ENCODE measurements at places on chromosomes 1 and 21. TPM values are rescaled to one million over a fixed set of nuclear protein-coding genes. Genes with fewer than 3 reads are reported as not detected.

- DNase-seq: no peak
Observed at GRCh38 chr1:64934115-64934877, 32.1 kb downstream of the JAK1 start.

DNA sequence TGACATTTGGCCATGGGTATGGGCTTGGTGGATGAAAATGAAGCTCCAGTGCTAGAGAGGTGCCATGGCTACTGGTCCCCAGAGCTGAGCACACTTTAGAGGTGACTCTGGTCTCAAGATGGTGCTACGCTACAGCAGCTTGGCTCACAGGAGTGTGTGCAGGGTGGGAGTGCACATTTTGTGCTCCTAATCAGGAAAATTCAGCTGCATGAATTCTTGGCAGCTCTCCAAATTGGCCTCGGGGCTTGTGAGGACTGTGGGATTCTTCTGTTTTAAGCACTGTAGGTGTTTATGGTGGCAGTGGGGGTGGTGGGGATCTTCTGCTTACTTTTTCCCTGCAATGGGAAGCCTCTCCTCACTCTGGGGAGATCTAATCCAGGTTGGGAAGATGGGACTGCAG, 17.3 kb upstream of the TIPRL start:
- DNase-seq: no peak

Gene AK5
- 27.8 TPM for total RNA-seq

Gene MEX3A
- 42.4 TPM for total RNA-seq

GRCh38 chr1:179016706-179017382, 8.8 kb upstream of the FAM20B start:
- DNase-seq: peak; percentile 65

Gene C1orf56
- 3.4 TPM for total RNA-seq

- DNase-seq: no peak
Observed at GRCh38 chr21:44569861-44570517, 3.5 kb upstream of the KRTAP10-4 start.

DNA sequence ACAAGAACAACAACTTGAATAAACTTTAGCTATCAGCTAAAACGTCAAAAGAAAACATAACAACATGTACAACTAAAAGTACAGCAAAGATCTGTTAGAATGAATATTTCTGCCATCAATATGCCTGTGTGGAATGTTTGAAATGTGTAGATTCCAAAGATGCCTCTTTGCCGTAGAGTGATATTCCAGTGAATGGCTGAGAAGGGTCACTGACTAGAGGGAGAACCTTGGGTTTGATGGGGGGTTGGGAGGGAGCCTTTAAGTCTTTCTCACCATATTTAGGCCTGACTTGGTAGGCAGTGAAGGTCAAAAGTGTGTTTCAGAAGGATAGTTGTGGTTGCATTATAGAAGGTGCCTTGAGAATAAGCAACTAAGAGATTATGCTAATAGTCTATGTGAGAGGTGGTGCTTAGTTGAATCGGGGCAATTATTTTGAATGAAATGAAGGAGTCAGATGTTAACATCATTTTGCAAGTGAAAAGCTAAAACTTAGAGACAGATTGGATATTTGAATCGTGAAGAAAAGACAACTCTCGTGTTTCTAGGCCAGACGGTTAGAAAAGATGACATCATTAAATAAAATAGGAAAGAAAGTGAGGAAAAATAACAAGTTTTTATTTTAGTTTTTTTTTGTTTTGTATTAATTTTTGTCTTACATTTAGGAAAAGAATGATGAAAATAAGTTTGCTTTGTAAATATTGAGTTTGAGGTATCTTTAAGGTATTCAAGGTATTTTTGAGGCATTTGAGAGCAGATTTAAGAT, 53.8 kb downstream of the PLA2G4A start:
- no peak for DNase-seq

DNA sequence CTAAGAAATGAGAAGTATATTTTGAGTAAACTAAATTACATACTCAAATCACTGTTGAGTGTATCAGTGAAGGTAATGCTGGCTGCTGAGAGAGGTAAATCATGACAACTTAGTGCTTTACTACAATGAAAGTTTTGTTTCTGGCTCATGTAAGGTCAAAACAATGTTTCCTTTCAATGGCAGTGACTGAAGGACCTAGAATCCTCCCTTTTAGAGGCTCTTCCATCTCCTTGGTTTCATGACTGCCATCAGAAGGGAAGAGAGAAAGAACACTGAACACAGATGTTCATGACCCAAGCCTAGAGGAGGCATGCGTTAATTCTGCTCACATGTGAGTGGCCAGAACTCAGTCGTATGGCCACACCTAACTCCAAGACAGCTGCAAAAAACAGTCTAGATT, 130.6 kb downstream of the AKT3 start:
- no peak for DNase-seq

GRCh38 chr1:33086384-33086850, 5.5 kb downstream of the AZIN2 start:
- DNase-seq: peak; percentile 73

- no peak for DNase-seq
Observed at GRCh38 chr1:54428837-54429518, 22.8 kb upstream of the SSBP3 start.

- DNase-seq: no peak
Observed at GRCh38 chr1:24735509-24736375, 9.5 kb upstream of the CLIC4 start.

GRCh38 chr1:68958958-68959357, 462.1 kb upstream of the DEPDC1 start:
- no peak for DNase-seq

GRCh38 chr1:25757151-25757845, 42.7 kb upstream of the SELENON start:
- DNase-seq: no peak

- no peak for DNase-seq
Observed at GRCh38 chr21:38914528-38915293, 109.0 kb downstream of the ETS2 start.

Gene CDCA8
- 0.31 TPM for total RNA-seq

DNA sequence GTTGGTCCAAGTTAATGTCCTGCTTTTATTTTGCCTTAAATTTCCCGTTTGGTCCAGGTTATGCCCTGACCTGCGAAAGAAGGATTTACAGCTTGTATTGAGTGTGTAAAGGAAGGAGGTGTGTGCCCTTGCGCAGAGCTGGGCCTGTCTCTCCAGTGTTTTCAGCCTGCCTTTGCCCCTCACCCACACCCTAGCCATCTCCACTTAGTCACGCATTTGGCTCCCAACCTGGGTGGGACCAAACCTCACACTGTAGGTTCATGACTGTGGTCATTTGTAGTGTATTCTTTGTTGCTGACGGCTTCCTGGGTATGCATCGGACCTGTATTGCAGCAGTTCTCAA, 572 bp upstream of the SRSF10 start:
- no peak for DNase-seq

DNA sequence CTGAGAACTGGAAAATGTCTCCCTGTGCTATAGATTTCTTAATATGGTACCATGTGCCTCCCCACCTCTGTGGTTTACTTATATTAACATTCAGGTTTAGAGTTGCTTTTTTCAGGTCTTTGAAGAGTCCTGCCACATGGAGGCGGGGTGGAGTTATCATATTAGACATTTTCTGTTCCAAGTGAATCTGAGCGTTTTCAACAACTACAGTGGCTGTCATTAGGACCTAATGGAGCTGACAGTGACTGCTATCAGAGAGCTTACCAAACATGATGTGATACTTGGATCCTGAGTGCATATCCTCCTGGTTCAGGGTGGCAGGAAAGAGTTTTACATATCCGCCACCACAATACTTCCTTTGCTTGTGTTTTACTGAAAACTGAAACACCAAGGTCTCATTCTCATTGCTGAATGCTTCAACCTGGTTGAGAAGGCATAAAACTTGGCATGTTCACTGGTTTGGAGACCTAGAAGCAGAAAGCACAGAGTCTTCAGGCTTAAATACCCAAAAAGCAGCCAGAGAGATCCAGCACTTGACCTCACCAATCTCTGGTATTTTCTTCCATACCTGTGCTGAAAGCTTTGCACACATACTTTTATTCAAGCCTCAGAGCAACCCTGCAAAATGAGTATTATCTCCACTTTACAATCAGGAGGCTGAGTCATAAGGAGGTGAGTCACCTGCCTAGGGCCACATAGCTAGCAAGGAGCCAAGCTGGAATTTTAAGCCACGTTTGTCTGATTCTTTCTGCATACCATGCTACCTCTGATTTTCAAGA, 47.4 kb upstream of the OSBPL9 start:
- no peak for DNase-seq

DNA sequence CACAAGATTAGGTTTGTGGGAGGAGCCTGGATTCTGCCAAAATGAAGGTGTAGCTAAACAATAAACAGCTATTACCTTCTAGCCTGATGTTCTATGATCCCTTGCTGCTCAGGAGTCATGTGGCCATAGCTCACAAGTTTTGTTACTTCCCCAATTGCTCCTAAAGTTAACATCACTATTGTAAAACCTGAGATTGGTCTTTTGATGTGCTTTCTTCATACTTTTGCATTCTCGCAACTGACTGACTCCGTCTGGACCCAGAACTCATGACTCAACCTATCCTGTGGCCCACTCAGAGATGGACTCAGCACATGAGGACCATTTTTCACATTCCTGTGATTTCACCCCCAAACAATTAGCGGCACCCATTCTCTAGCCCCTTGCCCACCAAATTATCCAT, 69.1 kb downstream of the PTGS2 start:
- no peak for DNase-seq

- no peak for DNase-seq
Observed at GRCh38 chr1:196403803-196404690, 204.2 kb downstream of the KCNT2 start.

DNA sequence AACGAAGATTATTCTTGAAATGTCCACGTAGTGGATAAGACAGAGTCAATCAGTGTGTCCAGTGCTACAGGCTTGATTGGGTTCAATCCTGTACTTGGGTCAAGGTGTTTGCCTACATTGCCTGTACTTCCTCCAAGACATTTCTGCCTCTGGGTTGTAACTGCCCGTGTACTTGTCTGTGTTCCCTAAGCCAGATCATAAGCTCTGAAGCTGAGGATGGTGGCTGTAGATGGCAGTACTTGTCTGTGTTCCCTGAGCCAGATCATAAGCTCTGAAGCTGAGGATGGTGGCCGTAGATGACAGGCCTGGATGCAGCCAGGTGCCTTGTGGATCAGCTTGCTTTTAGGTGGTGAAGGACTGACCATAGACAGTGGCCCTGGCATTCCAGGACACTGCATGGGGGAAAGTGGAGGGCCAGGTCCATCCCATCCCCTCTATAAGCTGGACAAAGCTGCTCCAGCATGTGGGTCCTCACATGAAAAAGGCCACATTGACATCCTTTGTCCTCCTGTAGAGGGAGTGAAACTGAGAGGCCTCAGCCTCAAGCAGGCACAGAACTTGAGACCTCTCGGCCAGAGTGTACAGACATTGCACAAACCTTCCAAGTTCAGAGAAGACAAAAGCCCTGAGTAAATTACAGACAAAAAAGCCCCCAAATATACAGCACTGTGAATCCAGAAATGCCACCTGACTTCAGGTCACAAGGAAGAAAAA, 2.0 kb upstream of the SRM start:
- DNase-seq: no peak

DNA sequence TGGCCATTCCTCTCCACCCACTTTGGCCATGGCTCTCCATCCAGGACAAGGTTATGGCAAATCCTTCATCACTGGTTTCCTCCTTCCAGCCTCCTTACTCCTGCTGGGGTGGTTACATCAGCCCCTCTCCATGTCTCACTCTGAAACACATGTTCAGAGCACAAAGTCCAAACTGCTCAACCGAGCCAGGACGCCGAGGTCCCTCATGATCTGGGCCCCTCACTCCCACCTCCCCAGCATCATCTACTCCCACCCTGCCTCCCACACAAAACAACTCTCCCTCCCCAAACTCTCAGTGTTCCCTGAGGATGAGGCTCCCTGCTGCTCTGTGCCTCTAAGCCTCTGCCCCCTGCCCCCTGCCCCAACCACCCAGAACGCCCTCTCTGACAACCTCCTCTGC, 33.3 kb upstream of the ZBTB40 start:
- DNase-seq: no peak

DNA sequence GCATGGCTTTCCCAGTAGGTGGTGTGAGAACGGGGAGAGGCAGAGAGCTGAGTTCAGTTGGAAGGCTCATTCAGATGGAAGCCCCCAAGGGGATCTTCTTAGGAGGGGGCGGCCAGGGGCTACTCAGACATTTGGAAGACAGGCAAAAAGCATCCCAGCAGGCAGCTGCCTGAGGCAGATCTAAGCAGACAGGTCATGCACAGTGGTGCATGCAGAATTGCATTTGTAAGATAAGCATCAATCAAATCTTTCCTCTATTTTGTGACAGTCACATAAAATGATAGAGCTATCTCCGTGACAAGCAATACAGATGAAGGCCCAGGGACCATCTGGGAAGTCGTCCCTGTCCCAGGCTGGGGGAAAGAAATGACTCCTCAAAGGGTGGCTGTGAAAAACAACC, 3.8 kb downstream of the RAB3B start:
- DNase-seq: no peak

DNA sequence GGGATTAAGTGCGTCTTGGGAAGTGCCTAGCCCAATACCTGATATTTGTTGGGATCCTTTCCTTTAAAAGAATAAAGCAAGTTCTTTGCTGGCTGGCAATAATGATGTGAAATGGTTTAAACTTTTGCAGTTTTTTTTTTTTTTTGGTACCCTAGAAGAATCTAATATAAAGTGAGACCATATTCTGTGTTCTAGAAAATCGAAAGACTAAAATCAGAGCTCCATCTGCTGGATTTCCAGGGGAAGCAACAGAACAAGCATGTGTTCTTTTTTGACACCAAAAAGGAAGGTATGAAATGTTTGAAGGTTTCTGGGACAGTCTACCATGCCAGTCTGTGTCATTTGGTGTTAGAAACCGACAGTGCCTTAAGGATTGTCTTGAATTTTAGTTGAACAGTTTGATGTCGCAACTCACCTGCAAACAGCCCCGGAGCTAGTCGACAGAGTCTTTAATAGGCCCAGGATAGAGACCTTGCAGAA, 6.4 kb downstream of the UTP11 start:
- DNase-seq: no peak

Gene PRMT2
- 215 TPM for total RNA-seq

DNA sequence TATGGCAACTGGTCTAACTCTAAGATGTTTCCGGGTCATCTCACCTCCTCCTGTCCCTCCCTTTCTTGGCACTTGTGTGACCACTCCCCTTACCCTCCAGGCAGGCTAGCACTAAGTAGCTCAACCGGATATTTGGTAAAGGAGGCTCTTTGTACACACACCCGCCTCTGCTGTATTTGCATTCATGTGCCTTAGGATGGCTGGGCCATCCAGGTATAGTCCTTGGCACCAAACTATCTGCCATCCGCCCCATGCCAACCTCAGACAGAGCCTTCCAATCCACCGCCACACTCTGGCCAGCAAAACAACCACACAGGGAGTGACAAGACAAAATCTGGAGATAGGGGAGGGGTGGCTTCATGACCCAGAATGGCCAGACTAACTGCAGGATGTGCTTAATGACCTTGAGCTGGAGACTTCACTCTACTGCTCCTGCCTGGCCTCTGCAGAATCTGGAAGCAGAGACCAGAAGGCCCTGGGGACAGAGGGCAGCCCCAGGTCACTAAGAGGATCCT, 59.5 kb downstream of the CDK18 start:
- DNase-seq: no peak

DNA sequence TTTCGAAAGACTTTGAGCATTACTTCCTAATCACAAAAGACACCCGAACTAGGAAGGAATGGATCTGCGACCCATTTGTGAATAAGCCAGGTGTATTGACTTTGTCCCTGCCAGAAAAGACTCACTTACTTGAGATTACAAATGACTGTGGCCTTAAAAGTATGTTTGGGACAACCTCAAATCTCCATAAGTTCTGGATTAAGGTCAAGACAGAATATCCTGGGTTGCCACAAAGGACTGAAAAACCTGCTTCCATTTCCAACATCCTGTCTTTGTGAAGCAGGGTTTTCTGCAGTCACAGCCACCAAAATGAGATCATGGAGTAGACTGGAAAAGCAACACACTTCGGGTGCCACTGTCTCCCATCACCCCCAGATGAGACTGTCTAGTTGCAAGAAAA, 537.4 kb upstream of the ZRANB2 start:
- no peak for DNase-seq
